Left renal cortex interstitium (tissue), 4 donors: ENCODE measurements at places on chromosomes 1 and 21.

DNA sequence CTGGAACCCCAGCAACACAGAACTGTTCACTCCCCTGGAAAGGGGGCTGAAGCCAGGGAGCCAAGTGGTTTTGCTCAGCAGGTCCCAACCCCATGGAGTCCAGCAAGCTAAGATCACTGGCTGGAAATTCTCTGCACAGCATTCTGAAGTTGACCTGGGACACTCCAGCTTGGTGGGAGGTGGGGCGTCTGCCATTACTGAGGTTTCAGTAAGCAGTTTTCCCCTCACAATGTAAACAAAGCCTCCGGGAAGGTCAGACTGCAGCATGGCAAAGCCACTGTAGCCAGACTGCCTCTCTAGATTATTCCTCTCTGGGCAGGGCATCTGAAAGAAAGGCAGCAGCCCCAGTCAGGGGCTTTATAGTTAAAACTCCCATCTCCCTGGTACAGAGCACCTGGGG lies 59.7 kb downstream of the INKA2 start:
- no peak for DNase-seq

DNA sequence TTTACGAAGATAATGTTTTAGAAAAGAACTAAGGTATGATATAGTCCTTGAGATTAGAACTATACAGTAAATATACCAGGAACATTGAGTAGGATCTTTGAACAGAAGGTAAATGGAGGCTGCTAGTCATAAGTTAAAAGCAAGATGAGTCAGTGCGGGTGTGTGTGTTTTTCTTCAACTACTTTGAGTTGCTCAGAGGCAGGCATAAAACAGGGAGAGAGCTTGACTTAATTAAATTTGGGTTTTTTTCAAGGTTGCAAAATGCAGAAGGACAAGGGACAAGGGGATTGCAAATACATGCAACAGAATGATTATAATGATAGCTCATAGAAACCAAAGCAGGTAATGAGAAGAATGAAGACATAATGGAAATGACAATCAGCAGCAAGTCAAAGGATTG lies 815.1 kb downstream of the NCAM2 start:
- DNase-seq, result no peak

DNA sequence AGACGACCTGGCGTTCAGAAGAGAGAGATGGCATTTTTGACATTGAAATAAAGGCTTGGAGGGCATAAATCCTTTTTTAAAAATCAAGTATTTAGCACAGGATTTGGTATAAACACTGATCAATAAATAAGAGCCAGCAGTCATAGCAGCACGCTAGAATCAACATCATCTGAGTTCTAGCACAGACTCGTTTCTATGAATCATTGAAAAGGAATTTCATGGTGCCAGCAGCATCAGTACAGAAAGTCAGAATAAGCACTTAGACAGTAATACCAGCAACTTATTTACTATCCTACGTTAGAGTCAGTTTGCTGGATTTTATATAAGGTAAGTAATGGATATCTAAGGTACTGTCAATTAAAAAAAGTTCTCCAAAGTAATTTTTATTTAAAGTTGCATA lies 119.3 kb downstream of the HLCS start:
- no peak for DNase-seq

- DNase-seq, result no peak
Observed at GRCh38 chr1:79695138-79695537, 688.6 kb upstream of the ADGRL4 start.

GRCh38 chr1:179951383-179952144 lies 3.0 kb upstream of the CEP350 start:
- DNase-seq, result no peak

DNA sequence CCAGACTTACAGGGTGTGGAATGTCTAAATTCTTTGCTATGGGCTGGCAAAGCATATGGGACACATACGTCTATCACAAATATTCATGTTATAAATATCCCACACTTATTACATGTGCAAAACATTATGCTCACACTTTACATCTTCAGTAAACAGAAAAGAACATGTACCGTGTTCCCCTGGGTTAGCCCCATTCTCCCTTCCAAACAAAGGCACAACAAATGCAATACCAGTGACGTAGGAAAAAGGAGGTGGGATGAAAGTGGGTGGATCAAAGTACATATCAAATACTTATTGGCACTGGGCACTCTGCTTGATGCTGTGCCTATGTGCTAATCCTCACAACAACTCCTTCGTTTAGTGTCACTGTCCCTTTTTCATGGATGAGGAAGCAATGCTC lies 170.8 kb downstream of the ZSCAN20 start:
- DNase-seq, result no peak
